ENCODE measurements at places on chromosomes 6 and 20.

- no peak for DNase-seq
Measured at GRCh38 chr6:120290964-120291363, 941.4 kb upstream of the MAN1A1 start.

DNA sequence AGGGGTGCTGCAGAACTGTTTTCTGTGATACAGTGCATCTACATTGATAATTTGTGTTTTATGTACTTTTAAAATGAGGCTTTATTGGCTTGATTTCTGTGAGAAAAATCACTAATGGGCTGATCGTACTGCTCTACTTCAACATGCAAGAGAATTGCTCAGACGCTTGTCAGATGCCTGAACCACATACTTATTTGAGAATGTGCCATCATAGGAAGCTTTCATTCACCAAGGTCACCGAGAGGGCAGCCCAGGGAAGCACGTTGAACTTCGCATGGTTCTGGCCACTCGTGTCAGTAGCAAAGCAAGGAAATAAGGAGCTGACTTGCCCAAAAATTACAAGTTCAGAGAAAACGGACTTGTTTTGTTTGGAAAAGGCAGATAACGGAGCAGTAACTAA, 168.5 kb upstream of the AKAP12 start:
- DNase-seq: no peak

DNA sequence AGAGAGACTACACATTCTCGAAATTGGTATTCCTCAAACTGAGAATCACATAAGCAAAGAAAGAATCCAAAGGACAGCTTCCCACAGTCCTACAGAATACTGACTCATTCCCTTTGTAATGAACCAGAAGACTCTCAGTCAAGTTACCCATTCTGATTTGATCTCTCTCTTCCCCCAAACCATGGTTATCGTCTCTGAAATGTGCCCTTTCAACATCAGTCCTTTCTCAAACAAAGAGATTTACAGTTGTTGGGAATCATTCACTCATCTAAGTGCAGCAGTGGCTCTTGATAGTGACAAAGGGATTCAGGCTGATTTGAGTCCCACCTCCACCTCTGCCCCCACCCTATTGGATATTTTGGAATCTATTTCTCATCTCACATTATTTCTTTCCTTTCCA, 15.0 kb upstream of the RSPO3 start:
- DNase-seq: no peak

- no peak for DNase-seq
Measured at GRCh38 chr6:97459986-97460385, 177.0 kb upstream of the MMS22L start.

DNA sequence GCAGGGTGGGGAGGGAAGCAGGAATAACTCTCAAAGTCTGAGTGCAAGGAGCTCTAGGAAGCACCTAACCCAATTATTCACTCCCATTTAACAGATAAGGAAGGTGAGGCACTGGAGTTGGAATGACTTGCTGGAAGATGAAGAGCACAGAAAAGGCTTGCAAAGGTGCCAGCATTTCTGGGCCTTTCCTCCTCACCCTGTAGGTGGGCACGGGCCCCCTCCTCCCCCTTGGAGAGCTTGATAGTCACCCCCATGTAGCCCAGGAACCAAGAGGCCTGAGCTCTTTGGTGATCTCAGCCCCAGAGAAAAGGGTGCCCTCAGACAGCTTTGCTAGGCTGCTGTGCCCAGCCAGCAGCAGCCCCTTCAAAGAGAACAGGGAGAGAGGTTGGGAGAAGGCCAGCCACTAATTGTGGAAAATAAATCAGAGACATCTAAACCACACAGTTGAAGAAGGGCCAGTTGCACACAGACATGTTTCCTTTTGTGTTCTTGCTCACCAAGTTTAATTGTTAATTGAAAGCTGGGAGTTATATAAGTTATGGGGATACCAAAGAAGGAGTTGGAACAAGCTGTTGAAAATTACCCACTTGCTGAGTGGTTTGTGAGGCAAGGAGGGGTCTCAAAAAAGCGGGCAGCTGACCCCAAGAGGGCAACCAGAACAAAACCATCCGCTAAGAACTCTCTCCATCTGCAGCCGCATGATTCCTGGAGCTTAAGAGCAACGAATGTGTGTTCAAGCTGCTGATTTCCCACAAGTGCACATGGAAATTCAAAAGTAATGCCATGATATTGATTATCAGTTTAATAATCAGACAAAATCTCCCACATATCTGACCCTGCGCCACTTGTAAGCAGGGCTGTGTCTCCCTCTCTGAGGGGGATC, 77.0 kb downstream of the MRPL14 start:
- no peak for DNase-seq

- DNase-seq: no peak
Measured at GRCh38 chr6:119881416-119881815, 531.9 kb upstream of the MAN1A1 start.

- no peak for DNase-seq
Measured at GRCh38 chr6:96086745-96087144, 71.0 kb downstream of the FUT9 start.

DNA sequence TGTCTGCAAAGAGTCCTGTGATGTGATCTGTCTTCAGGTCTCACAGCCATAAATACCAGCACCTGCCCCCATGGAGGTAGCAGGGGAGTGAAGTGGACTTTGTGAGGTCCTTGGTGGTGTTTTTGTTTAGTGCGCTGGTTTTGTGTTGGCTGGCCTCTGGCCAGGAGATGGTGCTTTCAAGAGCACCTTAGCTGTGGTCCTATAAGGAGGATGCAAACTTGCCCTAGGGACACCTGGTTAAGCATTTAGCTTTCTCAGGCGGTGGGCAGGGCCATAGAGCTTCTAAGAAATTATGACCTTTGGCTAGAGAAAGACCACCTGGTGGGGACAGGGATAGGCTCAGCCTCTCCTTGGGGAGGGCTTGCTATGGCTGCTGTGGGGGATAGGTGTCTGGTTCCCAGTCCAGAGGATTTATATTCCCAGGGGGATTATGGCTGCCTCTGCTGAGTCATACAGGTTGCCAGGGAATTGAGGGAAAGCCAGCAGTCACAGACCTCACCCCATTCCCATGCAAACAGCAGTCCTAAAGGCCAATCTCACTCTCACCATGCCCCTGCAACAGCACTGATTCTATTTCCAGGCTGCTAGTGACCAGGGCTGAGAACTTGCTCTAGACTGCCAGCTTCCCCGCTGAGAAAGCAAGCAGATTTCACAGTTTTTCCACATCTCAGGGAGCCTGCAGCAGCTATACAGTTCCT, 259.3 kb downstream of the TFAP2B start:
- no peak for DNase-seq

GRCh38 chr6:14889611-14890593, 356.0 kb upstream of the JARID2 start:
- DNase-seq: peak; percentile 14

DNA sequence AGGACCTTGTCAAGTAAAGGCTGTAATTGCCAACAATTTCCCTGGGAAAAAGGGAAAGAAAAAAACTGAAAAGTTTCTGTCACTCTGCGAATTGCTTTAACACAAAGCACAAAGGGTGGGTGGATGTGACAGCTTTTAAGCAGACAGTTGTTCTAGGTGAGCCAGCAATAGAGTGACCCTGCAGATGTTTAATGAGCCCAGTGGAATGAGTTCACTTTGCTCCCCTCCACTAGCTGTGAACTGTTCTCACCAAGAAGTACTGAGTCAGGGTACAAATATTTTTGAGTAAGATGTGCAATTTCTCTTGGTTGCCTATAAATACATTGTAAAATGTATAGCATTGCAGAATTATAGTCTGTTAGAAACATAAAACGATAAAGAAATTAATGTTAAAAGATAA, 26.2 kb upstream of the LRRC1 start:
- DNase-seq: no peak

DNA sequence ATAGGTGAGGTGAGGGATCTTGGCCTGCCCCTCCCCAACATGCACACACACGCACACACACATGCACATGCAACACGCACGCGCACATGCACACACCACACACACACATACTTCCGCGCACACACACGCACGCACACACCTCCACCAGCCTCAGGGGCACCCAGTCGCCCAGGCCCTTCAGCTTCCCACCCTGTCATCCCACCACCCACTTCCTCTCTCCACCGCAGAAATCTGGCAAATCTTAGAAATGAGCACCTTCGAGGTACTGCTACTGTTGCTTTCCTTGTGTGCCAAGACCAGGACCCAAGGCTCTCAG, 1.2 kb downstream of the SPDEF start:
- no peak for DNase-seq

DNA sequence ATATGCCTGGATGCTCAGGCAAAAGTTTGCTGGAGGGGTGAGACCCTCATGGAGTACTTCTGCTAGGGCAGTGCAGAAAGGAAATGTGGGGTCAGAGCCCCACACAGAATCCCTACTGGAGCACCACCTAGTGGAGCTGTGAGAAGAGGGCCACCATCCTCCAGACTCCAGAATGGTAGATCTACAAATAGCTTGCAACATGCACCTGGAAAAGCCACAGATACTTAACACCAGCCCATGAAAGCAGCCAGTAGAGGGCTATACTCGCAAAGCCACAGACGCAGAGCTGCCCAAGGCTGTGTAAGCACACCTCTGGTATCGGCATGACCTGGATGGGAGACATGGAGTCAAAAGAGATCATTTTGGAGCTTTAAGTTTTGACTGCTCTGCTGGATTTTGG, 60.7 kb upstream of the GJE1 start:
- DNase-seq: no peak

DNA sequence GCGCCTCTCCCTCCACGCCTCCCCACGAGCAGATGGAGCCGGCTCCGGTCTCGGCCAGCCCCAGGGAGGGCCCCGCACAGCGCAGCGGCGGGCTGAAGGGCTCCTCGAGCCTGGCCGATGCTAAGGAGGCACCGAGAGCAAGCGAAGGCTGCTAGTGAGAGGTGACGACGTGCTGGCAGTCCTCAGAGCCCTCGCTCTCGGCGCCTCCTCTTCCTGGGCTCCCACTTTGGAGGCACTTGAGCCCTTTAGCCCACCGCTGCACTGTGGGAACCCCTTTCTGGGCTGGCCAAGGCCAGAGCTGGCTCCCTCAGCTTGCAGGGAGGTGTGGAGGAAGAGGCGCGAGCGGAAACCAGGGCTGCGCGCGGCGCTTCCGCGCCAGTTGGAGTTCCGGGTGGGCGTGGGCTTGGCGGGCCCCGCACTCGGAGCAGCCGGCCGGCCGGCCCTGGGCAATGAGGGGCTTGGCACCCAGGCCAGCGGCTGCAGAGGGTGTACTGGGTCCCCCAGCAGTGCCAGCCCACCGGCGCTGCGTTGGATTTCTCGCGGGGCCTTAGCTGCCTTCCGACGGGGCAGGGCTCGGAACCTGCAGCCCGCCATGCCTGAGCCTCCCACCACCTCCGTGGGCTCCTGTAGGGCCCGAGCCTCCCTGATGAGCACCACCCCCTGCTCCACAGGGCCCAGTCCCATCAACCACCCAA, 2.5 kb upstream of the TMEM14C start:
- no peak for DNase-seq

- no peak for DNase-seq
Measured at GRCh38 chr20:31934968-31935764, 16.7 kb downstream of the PDRG1 start.

DNA sequence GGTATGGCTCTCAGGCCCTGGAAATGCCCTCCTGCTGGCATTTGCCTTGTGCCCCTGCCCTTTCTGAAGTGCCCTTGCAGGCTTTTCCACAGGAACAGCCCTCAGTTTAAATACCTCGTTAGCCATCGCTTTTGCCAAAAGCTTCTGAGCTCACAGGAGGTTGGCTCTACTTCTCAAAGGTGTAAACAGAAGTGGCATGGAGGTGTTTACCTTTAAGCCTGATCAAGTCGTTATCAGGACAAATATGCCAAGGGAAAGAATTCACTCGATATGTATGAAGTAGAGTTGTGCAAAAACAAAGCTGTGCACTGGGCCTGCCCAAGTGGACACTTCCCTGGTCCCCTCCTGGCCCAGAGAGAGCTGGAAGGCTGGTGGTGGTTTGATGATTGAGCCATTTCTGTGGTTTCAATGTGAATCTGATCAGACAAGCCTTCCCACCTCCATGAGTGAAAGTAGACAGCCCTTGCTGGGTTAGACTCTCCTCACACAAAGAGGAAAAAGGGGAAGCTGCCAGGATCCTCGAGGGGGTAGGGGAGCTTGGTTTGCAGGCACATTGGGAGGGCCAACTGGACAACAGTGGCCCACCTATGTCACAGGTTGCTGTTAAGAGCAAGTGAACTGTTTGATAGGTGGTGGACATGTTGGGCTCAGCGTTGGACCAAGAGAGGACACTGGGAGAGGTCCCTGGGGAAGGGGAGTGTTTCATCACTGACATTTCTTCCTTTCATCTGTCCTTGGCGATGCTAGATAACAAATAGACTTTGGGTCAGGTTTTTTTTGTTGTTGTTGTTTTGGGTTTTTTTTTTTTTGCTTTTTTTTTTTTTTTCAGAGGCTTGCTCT, 98.7 kb downstream of the ZDHHC14 start:
- no peak for DNase-seq

DNA sequence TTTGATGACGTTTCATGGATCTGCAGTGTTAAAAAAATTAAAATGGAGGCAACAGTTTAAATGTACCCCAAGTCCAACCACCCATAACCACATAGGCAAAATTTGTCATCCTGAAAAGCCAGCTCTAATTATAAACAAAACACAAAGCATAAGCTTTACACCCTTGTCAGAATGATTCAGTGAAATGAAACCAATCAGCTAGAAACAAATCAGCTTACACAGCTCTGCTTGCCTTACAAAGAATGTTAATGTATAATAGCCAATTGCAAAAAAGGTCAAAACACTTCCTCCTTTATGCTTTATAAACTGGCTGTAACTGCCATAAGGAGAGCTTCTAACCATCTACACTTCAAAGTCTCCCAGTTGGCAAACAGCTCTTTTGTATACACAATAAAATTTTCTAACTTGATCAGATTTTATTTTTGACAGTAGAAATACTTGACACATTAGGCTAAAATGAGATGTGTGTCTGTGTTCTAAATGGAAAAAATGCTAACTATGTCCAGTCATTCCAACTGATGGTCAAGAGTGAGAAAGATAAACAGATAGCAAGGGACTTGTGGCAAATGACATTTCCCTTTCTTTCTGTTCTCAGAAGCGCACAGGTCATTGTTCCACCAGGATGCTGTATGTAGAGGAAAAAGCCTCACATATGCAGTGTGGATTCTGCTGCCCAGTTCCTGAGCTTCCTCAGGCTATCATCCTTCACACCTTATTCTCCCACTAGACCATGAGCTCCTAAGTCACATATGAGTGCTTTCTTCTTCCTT, 344.3 kb upstream of the ID4 start:
- no peak for DNase-seq

DNA sequence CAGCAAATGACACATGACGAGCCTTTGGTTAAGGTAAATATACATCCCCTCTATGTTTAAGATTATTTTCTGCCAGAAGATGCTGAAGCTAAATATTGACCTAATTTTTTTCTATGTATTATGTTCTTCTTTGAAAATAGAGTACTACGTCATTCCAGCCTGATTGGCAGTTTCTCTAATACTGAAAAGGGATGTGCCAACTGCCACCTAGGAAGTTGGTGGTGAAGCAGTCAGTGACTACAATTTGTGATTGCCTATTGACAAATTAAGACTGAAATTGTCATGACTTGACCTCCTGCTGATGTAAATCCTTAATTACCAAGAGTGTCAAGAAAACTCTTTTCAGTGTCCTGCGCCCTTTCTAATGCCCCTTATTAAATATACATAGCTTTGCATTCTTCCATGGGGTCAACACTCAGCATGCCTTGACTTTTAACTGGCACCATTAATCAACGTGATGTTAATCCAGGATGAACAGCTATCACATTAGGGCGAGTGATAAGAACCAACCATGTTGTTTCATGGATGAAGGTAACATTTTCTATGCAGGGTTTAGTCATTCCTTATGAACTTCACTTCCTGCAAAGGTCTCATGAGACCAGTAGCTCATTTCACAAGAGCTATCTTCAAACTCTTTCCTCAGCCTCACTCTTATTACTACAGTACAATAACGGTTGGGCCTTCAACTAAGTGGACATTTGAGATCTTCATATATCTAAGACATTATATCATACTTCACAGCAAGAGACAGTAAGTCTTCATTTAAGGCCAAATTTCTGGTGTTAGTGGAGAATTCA, 22.5 kb upstream of the SGK1 start:
- no peak for DNase-seq
